ENCODE measurements at places on chromosomes 3 and 15. TPM values are rescaled to one million over a fixed set of nuclear protein-coding genes. Genes with fewer than 3 reads are reported as not detected.

The LYZL4 gene
- total RNA-seq, result not detected

The CKMT1A gene
- not detected for total RNA-seq

The COL8A1 gene
- not detected for total RNA-seq

The GABRR3 gene
- total RNA-seq, result not detected

The ADGRG7 gene
- not detected for total RNA-seq

The RBP2 gene
- total RNA-seq, result not detected

The MYLK gene
- total RNA-seq, result not detected

The CDCP1 gene
- total RNA-seq, result 0.71 TPM

The ROBO2 gene
- total RNA-seq, result not detected

The ETV5 gene
- 1.3 TPM for total RNA-seq

All from CD8-positive, alpha-beta memory T cell (primary cell).